ENCODE measurements at places on chromosomes 7 and 10. TPM values are rescaled to one million over a fixed set of nuclear protein-coding genes. Genes with fewer than 3 reads are reported as not detected.

DNA sequence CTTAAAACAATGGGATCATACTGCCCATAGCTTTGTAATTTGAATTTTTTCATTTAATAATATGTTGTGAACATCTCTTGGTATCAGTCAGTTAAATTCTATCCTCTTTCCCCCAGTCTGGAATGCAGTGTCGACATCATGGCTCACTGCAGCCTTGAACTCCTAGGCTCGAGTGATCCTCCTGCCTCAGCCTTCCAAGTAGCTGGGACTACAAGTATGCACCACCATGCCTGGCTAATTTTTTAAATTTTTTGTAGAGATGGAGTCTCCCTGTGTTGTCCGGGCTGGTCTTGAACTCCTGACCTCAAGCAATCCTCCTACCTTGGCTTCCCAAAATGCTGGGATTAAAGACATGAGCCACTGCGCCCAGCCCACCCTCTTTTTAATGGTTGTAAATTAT, 34.6 kb downstream of the MPLKIP start:
- no peak overlapping the region for H3K4me3 ChIP-seq
- H3K4me1 ChIP-seq: peaks cover 13% of the 10 kb centered on the region
- no peak overlapping the region for H3K27ac ChIP-seq
- peaks cover under 1% of the 10 kb centered on the region for H3K36me3 ChIP-seq
- no peak for DNase-seq
- H3K27me3 ChIP-seq: no peaks in the 10 kb centered on the region

Gene FOXI2
- not detected for polyA plus RNA-seq

Gene BMS1
- 16.2 TPM for polyA plus RNA-seq

Gene PDZD7
- 95.8 TPM for polyA plus RNA-seq

- no peaks in the 10 kb centered on the region for H3K27me3 ChIP-seq
- H3K4me3 ChIP-seq: peak overlapping the region; percentile 44
- H3K36me3 ChIP-seq: no peaks in the 10 kb centered on the region
- no peak for DNase-seq
Observed at GRCh38 chr7:93117327-93117726, 452 bp downstream of the SAMD9 start.

- DNase-seq: no peak
- no peak overlapping the region for H3K27ac ChIP-seq
- no peaks in the 10 kb centered on the region for H3K36me3 ChIP-seq
Observed at GRCh38 chr7:123569352-123570010, 11.9 kb upstream of the NDUFA5 start.

- no peak for DNase-seq
- H3K36me3 ChIP-seq: no peaks in the 10 kb centered on the region
- no peak overlapping the region for H3K4me3 ChIP-seq
- peaks cover 3% of the 10 kb centered on the region for H3K27me3 ChIP-seq
- H3K4me1 ChIP-seq: no peaks in the 10 kb centered on the region
Observed at GRCh38 chr10:86065711-86066251, 300.8 kb downstream of the GRID1 start.

DNA sequence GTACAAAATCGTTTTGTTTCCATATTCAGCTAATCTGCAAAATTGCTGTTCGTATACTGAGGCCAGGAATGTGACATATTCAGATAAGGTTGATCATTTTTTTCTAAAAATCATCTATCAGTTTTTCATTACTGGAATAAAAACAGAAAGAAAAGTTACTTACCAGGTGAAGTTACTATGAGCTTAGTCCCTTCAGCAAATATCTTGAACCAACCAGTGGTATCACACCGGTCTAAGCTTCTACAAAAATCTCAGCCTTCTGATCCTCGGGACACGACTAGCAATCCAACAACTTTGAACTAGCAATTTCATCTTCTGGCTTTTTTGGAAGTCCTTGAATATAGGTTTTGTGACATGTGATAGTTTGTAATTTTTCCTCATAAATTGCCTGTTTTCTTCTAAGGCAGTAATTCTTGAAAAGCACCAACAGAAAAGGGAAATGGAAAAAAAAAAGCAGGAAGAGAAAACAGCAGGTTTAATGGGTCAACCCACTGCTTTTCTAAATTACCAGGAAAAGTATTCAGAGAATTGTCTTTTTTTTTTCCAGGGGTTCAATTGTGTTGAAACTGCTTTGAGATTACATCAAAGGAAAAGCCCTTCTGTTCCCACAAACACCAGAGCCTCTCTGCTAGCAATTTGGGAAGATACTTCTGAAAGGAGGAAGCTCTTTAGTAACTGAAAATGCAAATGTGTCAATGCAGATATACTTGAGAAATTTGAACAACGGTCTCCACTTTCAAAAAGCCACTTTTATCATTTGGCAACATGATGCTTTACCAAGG, 2.9 kb upstream of the TARP start:
- H3K4me3 ChIP-seq: no peak overlapping the region
- H3K4me1 ChIP-seq: no peaks in the 10 kb centered on the region
- no peak overlapping the region for H3K27ac ChIP-seq
- H3K36me3 ChIP-seq: no peaks in the 10 kb centered on the region
- no peaks in the 10 kb centered on the region for H3K27me3 ChIP-seq

GRCh38 chr7:29442146-29442545, 121.5 kb upstream of the PRR15 start:
- no peak for DNase-seq
- H3K27ac ChIP-seq: no peak overlapping the region
- H3K36me3 ChIP-seq: no peaks in the 10 kb centered on the region
- no peaks in the 10 kb centered on the region for H3K27me3 ChIP-seq

Gene SHTN1
- polyA plus RNA-seq: 37.2 TPM

- H3K27ac ChIP-seq: no peak overlapping the region
- H3K4me1 ChIP-seq: no peaks in the 10 kb centered on the region
- H3K36me3 ChIP-seq: no peaks in the 10 kb centered on the region
- no peak overlapping the region for H3K4me3 ChIP-seq
- no peak for DNase-seq
Observed at GRCh38 chr7:148914208-148914777, 30.2 kb upstream of the EZH2 start.

DNA sequence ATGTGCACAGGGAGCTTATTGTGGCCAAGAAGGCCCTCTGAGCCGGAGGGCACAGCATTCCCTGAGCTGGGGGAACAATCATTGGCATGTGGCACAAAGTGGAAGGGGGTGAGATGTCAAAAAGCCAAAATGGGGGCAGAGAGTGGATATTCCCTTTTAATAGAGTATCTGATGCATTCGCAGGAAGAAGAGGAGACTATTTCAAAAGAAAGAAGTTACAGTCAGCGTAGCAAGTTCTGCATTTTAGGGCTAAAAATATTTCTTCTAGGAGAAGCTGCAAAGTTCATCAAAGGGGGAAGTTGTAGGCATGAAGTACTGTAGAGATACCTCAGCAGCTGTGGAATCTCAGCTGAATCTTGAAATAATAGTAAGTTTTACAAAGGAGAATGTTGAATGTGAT, 136.0 kb upstream of the WDR11 start:
- H3K4me3 ChIP-seq: no peak overlapping the region
- no peak for DNase-seq
- H3K4me1 ChIP-seq: no peaks in the 10 kb centered on the region
- no peaks in the 10 kb centered on the region for H3K36me3 ChIP-seq
- H3K27me3 ChIP-seq: no peaks in the 10 kb centered on the region

DNA sequence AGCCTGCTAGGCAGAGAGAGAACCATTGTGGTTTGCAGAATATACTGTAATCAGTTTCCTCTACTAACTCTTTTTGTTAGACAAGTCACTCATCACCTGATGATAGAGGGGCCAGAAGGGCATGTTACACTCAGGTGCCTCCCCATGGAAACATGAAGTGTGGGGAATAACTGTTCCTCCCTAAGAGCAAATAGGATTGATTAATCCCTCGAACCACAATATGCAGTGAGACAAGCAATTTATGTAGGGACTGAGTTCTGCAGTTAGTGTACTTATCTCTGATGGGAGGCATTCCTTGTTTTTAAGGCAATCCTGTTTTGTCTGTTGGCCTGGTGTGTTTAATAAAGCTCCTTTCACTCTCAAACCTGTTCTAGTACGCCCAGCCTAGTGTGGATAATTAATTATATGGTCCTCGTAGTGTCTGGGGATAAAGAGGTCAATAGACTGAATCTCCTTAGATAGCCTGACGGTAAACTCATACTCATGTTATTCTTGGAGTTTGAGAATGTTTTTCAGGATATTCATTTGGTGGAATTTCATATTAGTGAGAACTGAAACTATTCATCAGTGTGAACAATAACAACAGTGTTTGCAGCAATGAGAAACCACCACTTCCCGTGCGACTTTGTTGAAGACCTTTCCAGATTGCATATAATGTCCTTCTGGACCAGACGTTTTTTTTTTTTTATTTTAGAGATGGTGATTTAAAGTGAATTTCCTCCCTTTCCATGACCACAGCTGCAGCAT, 344.8 kb upstream of the FZD8 start:
- no peak for DNase-seq
- no peaks in the 10 kb centered on the region for H3K27me3 ChIP-seq
- H3K4me3 ChIP-seq: no peak overlapping the region
- no peaks in the 10 kb centered on the region for H3K4me1 ChIP-seq
- H3K36me3 ChIP-seq: no peaks in the 10 kb centered on the region
- no peak overlapping the region for H3K27ac ChIP-seq

DNA sequence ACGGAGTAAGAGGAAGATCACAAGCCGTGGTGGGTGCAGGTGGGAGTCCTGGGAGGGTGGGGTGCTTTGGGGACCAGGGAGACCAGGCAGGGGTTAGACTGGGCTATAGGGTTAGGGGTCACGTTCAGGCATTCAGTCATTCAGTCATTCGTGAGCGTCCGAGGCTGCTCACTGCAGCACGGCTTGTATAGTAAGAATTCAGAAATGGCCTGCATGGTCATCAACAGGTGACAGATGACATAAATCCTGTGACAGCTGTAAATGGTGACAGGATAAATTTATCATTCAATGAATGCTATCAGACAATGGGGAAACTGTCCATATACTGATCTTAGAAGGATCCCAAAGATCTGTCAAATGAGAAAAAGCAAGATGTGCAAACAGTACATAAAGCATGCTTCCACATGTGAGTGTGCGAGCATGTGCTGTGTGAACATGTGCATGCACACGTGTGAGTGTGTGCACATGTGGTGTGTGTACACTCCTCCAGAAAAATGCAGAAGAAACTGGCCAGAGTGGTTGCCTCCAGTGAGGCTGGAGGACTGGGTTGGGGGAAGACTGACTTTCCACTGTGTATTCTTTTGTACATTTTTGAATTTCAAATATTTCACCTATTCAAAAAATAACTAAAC, 32.0 kb upstream of the SMARCD3 start:
- H3K27me3 ChIP-seq: peaks cover 51% of the 10 kb centered on the region
- H3K36me3 ChIP-seq: no peaks in the 10 kb centered on the region
- peaks cover 7% of the 10 kb centered on the region for H3K4me1 ChIP-seq
- DNase-seq: no peak
- H3K4me3 ChIP-seq: no peak overlapping the region
- no peak overlapping the region for H3K27ac ChIP-seq

- H3K36me3 ChIP-seq: peaks cover 12% of the 10 kb centered on the region
- H3K4me1 ChIP-seq: no peaks in the 10 kb centered on the region
- H3K27me3 ChIP-seq: no peaks in the 10 kb centered on the region
- H3K4me3 ChIP-seq: no peak overlapping the region
Observed at GRCh38 chr7:140604760-140605159, 35.9 kb downstream of the DENND2A start.

Gene INPP5A
- polyA plus RNA-seq: 25.3 TPM

DNA sequence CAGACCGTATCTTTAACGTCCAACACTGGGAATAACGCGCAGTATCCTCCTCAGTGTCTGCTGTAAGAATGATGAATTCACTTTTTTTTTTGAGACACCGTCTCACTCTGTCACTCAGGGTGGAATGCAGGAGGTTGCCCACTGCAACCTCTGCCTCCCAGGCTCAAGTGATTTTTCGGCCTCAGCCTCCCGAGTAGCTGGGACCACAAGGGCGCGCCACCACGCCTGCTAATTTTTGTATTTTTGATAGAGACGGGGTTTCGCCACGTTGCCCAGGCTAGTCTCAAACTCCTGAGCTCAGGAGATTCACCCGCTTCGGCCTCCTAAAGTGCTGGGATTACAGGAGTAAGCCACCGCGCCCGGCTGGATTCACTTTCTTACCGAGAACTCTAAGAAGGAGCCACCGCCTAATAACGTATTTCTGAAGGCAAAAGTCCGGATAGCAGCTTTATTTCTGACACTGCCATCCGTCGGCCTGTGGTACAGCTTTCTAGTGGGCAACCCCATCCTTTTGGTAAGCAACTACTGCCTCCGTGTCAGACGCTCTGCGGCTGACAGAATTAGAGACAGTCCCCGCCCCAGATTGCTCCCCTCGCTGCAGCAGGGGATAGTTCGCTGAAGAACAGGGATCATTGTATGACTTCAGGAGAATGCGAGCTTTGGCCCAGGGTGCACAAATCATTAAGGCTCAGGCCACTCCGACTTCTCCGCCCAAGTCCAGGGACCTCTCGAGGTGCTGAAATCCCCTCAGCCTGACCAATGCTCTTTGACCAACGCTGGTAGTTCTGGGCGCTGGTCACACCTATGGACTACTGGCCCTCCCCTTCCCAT, 662 bp downstream of the POLR3A start:
- H3K4me1 ChIP-seq: no peaks in the 10 kb centered on the region
- DNase-seq: peak; percentile 33
- H3K4me3 ChIP-seq: peak overlapping the region; percentile 84
- H3K27ac ChIP-seq: peak overlapping the region; percentile 68

DNA sequence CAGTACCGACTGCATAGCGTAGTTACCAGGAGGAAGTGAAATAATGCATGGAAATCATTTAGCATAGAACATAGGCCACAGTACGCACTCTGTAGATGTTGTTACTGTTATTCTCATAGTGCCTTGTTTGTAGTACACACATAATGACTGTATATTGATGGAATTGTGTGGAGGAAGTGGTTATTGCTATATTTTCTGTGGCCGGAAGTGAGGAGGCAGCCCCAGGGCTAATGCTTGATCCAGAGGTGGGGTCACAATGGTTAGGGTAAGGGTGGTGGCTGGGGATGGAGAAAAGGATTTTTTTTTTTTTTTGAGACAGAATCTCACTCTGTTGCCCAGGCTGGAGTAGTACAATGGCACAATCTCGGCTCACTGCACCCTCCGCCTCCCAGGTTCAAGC, 4.5 kb upstream of the MGAM start:
- no peaks in the 10 kb centered on the region for H3K36me3 ChIP-seq
- H3K27ac ChIP-seq: no peak overlapping the region
- no peak overlapping the region for H3K4me3 ChIP-seq
- no peaks in the 10 kb centered on the region for H3K27me3 ChIP-seq
- H3K4me1 ChIP-seq: peaks cover 2% of the 10 kb centered on the region
- DNase-seq: no peak

Gene PRKG1
- polyA plus RNA-seq: 12.0 TPM
